Cardiac fibroblast (primary cell): ENCODE measurements at places on chromosomes 12 and 14.
A peak's percentile ranks its signal among the peaks of the same experiment; 100 is the strongest.

DNA sequence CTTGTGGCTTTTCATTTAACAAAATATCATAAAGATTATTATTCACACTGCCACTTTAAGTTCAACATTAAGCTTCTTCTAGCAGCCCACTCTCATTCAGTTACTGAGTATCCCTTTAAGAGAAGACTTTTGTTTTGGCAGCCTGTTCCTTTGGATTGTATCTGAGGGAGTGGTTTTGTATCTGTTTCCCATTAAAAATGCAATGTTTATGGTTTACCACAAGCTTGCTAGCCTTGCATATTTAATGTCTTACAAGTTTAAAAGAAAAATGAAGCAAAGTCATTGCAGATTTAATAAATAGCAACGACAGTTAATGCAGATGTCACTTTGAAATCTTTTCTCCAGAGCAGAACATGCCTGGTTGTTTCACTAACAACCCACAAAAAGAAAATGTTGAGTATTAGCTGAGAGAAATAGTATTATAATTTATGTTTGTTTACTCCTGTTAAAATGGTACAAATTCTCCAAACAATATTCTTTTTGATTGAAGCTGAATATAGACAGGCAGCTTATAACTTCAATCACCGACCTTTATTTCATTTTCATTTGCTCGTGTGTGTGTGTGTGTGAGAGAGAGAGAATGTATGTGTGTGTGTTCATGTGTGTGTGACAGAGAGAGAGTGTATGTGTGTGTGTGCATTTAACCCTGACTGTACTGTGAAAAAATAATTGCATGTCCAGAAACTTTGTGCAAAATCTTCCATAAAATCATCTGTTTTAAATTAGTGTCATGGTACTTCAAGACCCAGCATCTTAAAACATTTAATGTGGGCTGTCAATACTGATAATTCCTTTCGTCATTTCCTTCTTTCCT, 1.8 kb downstream of the DCN start:
- peak; percentile 82 for DNase-seq

GRCh38 chr12:59499774-59500173, 96.1 kb upstream of the SLC16A7 start:
- DNase-seq = no peak

- DNase-seq = no peak
These were observed 44.1 kb upstream of the CISTR start for GRCh38 chr12:53795927-53796326.

DNA sequence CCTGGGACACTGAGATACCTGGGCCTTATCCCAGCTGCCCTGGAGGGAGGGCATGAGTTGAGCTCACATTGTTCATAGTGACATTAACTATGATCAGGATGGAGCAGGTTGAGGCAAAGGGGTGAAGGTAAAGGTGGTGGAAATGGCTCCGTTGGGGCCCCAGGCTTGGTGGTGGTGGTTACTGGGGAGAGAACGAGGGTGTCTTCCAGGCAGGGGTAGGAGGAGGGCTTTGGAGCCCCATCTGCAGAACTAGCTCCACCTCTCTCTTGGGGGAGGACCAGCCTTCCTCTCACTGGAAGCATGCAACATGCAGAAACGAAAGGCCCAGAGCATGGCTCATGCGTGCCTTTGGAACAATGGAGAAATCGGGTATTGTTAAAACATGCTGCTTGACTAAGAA, 217.0 kb downstream of the SLC41A2 start:
- DNase-seq = no peak

DNA sequence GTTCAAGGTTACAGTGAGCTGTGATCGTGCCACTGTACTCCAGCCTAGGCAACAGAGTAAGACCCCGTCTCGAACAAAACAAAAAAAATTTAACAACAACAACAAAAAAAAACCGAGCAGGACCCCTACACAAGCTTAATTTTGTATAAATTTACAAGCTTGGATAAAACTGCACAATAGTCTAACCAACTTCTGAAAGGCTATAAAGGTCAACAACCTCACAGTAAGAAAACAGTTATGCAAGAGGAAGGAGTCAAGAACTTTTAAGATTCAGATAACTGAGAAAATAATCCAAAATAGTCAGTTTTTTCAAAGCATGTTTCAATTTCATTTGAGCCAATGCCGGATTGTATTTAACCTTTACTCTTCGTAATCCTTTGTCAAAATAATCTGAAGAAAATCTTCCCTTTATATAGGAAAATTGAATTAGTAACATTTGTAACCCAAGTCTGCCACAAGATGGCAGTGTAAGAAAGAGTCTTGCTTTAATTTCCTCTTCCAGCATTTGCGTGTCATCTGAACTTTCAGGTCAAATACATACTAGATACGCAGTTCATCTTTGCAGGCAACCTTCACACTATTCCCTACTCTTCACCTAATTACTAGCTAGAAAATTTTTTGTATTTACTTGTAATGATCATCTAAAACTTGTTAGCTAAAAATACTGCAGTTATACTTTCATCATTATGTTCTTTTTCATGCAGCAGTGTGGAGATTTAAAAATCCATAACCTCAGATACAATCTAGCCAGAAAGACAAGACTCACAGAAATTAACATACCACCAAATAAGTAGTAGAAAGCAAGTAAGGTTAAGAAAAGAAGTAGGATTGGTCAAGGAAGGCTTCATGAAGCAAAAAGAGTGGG, 5.8 kb downstream of the CCNB1IP1 start:
- DNase-seq = peak; percentile 84

- no peak for DNase-seq
These were observed 92.7 kb upstream of the PRMT8 start for GRCh38 chr12:3398196-3398789.

DNA sequence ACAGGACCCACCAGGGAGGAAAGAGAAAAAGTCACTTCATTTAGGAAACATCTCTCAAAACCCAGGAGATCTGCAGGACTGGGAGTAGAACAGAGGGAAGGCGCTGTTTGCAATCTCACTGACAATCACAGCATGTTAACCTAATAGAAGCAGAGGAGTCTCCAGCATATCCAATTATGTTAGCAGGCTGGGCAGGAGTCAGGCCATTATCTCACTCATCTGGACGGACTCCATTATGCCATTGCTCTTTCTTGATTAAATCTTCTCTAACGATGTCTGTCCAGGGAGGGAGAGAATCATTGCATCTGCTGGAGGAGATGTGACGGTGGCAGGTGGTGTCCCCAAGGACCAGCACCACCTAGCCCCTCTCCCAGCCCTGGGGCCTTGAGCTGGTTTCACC, 203.8 kb upstream of the SFSWAP start:
- no peak for DNase-seq

DNA sequence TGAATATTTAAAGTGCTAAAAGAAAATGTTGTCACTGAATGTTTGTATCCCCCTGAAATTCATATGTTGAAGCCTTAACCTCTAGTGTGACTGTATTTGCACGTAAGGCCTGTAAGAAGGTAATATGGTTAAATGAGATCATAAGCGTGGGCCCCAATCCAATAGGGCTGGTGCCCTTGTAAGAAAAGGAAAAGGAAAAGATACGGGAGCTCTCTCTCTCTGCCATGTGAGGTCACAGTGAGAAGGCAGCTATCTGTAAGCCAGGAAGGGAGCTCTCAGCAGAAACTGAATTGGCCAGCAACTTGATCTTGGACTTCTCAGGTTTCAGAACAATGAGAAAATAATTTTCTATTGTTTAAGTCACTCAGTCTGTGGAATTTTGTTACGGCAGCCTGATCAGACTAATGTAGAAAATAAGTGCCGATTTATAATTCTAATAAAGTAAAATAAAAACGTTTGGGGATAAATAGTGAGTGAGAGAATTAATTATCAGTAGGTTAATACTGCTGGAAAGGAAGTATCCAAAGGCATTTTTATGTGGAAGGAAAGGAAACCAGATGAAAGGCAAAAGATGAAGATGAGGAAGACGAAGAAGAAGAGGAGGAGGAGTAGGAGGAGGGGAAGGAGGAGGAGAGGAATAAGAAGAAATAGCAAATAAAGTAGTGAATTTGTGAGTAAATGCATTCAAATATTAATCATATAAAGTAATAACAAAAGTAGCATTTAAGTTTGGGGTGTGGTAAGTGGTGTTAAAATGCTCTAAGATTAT, 188.5 kb upstream of the KRR1 start:
- peak; percentile 85 for DNase-seq

GRCh38 chr14:38107216-38107631, 100.5 kb upstream of the SSTR1 start:
- no peak for DNase-seq

- DNase-seq = no peak
These were observed 25.8 kb downstream of the VDR start for GRCh38 chr12:47878918-47879481.

- no peak for DNase-seq
These were observed 313.3 kb upstream of the SFSWAP start for GRCh38 chr12:131397493-131398181.
